Naive thymus-derived CD8-positive, alpha-beta T cell (primary cell): ENCODE measurements at places on chromosomes 7 and 10. TPM values are rescaled to one million over a fixed set of nuclear protein-coding genes. Genes with fewer than 3 reads are reported as not detected.

The PLXDC2 gene
- 0.44 TPM for total RNA-seq

The NPY4R2 gene
- not detected for total RNA-seq

The INA gene
- not detected for total RNA-seq

The ZNF488 gene
- total RNA-seq, result not detected

The FKBP6 gene
- total RNA-seq, result not detected

The KCNMA1 gene
- not detected for total RNA-seq

The FAM25C gene
- not detected for total RNA-seq

The FAM204A gene
- 63.8 TPM for total RNA-seq

The CFTR gene
- not detected for total RNA-seq

The LIPN gene
- not detected for total RNA-seq

The XRCC2 gene
- total RNA-seq, result 1.5 TPM

The IFIT1 gene
- total RNA-seq, result 3.7 TPM

The SRRM3 gene
- not detected for total RNA-seq

The CFAP46 gene
- not detected for total RNA-seq

The AKR1C1 gene
- total RNA-seq, result 3.4 TPM

The STYXL1 gene
- 25.1 TPM for total RNA-seq

The RARRES2 gene
- total RNA-seq, result 0.29 TPM

The MRLN gene
- total RNA-seq, result not detected

The GPR22 gene
- not detected for total RNA-seq

The PON3 gene
- not detected for total RNA-seq

The PRLHR gene
- not detected for total RNA-seq
